ENCODE measurements at places on chromosomes 13 and 19. TPM values are rescaled to one million over a fixed set of nuclear protein-coding genes. Genes with fewer than 3 reads are reported as not detected.

The JSRP1 gene
- total RNA-seq: 0.46 TPM

The CRLF1 gene
- 29.6 TPM for total RNA-seq

The HSD17B14 gene
- total RNA-seq: 1.9 TPM

The PTGIR gene
- 8.6 TPM for total RNA-seq

The KLF12 gene
- total RNA-seq: 17.1 TPM

The SIGLEC8 gene
- total RNA-seq: not detected

The SLITRK5 gene
- 0.05 TPM for total RNA-seq

The LRRC63 gene
- total RNA-seq: not detected

The YIF1B gene
- 27.6 TPM for total RNA-seq

The PNMA8B gene
- 0.75 TPM for total RNA-seq

The TMEM238 gene
- total RNA-seq: 0.65 TPM

The IGFL3 gene
- total RNA-seq: not detected

The CERS4 gene
- 24.1 TPM for total RNA-seq

The TEKTIP1 gene
- total RNA-seq: 1.7 TPM

The IGSF23 gene
- not detected for total RNA-seq

The DPF1 gene
- 0.51 TPM for total RNA-seq

The CYP2A7 gene
- not detected for total RNA-seq

The NCR1 gene
- not detected for total RNA-seq

The RDH8 gene
- not detected for total RNA-seq

The HMGB1 gene
- total RNA-seq: 153 TPM

The THAP8 gene
- 3.9 TPM for total RNA-seq

The SYCN gene
- total RNA-seq: not detected

The EPSTI1 gene
- 2.7 TPM for total RNA-seq

The EFNA2 gene
- not detected for total RNA-seq

The ZNF563 gene
- total RNA-seq: 3.7 TPM

The CEACAM3 gene
- total RNA-seq: 0.97 TPM

The HCST gene
- 5.4 TPM for total RNA-seq

The KCNN1 gene
- 0.19 TPM for total RNA-seq

The CD79A gene
- not detected for total RNA-seq

The CAPN12 gene
- total RNA-seq: 1.7 TPM

The UBXN6 gene
- total RNA-seq: 102 TPM

The CBY2 gene
- total RNA-seq: not detected

The APOC4 gene
- total RNA-seq: not detected

The SPACA4 gene
- total RNA-seq: not detected

The FGF22 gene
- total RNA-seq: not detected

The SCN1B gene
- 58.7 TPM for total RNA-seq

The ADGRE3 gene
- total RNA-seq: 0.46 TPM

The OR7D2 gene
- total RNA-seq: not detected

The TEX29 gene
- 0.70 TPM for total RNA-seq

The ATP8B3 gene
- 0.78 TPM for total RNA-seq
